Epithelial cell of umbilical artery (primary cell): ENCODE measurements at places on chromosomes 7 and 10. TPM values are rescaled to one million over a fixed set of nuclear protein-coding genes. Genes with fewer than 3 reads are reported as not detected.

The HTR7 gene
- 0.32 and 0.46 TPM in 2 replicates for total RNA-seq

The TPK1 gene
- total RNA-seq = 5.5 and 14.0 TPM in 2 replicates

The FAM237B gene
- total RNA-seq = not detected in 2 replicates

The WNT16 gene
- total RNA-seq = not detected in 2 replicates

The FLNC gene
- total RNA-seq = 66.6 and 74.8 TPM in 2 replicates

The C10orf62 gene
- total RNA-seq = not detected in 2 replicates

The HOXA3 gene
- 1.4 and 3.6 TPM in 2 replicates for total RNA-seq

The ZNF365 gene
- total RNA-seq = 0.91 and 7.8 TPM in 2 replicates

The KCNIP2 gene
- total RNA-seq = under 0.01 and 0.30 TPM in 2 replicates

The FASTK gene
- 67.9 and 71.9 TPM in 2 replicates for total RNA-seq

The LRRD1 gene
- total RNA-seq = under 0.01 TPM in 1 of 2 replicates, not detected in the other

The SLC18A2 gene
- not detected in 2 replicates for total RNA-seq

The ETV1 gene
- 7.8 and 8.1 TPM in 2 replicates for total RNA-seq

The WDR11 gene
- total RNA-seq = 77.6 and 78.4 TPM in 2 replicates

The MOGAT3 gene
- total RNA-seq = not detected in 2 replicates

The LIPK gene
- total RNA-seq = not detected in 2 replicates

The MGAM2 gene
- not detected in 2 replicates for total RNA-seq

The GNG11 gene
- 171 and 334 TPM in 2 replicates for total RNA-seq

The HOXA1 gene
- total RNA-seq = 0.30 and 0.32 TPM in 2 replicates

The WNT8B gene
- total RNA-seq = not detected in 2 replicates

The VGF gene
- 0.32 and 1.1 TPM in 2 replicates for total RNA-seq

The IFIT1B gene
- not detected in 2 replicates for total RNA-seq

The GNAI1 gene
- 9.0 and 13.3 TPM in 2 replicates for total RNA-seq

The CELF2 gene
- 4.5 and 5.5 TPM in 2 replicates for total RNA-seq

The AKR1E2 gene
- total RNA-seq = 18.8 and 26.1 TPM in 2 replicates

The EBLN1 gene
- total RNA-seq = not detected in 2 replicates

The PNLIPRP1 gene
- not detected in 2 replicates for total RNA-seq

The SPDYE11 gene
- total RNA-seq = not detected in 2 replicates

The ATOH7 gene
- total RNA-seq = 0.15 TPM in 1 of 2 replicates, not detected in the other

The TCAF1 gene
- 34.8 and 43.9 TPM in 2 replicates for total RNA-seq

The C10orf67 gene
- total RNA-seq = under 0.01 TPM in 1 of 2 replicates, not detected in the other

The GPER1 gene
- 0.32 TPM in 1 of 2 replicates, not detected in the other for total RNA-seq

The SRGN gene
- 914 and 1,102 TPM in 2 replicates for total RNA-seq

The TACC2 gene
- total RNA-seq = 3.8 and 4.9 TPM in 2 replicates

The C10orf53 gene
- total RNA-seq = not detected in 2 replicates

The WDFY4 gene
- 3.2 and 3.3 TPM in 2 replicates for total RNA-seq

The KNDC1 gene
- total RNA-seq = under 0.01 and 0.15 TPM in 2 replicates

The AGAP5 gene
- total RNA-seq = 1.1 and 1.6 TPM in 2 replicates

The EIF5AL1 gene
- 0.30 and 0.65 TPM in 2 replicates for total RNA-seq

The LRRN3 gene
- total RNA-seq = 0.15 TPM in 1 of 2 replicates, not detected in the other

The GPR158 gene
- under 0.01 TPM in 1 of 2 replicates, not detected in the other for total RNA-seq
